ENCODE measurements at places on chromosomes 5 and 9.

GRCh38 chr9:132541870-132542830 is 40.3 kb upstream of the BARHL1 start:
- DNase-seq = no peak

GRCh38 chr9:14750821-14751220 is 28.3 kb upstream of the CER1 start:
- DNase-seq = no peak

GRCh38 chr9:99626426-99626825 is 195.3 kb upstream of the NR4A3 start:
- no peak for DNase-seq

DNA sequence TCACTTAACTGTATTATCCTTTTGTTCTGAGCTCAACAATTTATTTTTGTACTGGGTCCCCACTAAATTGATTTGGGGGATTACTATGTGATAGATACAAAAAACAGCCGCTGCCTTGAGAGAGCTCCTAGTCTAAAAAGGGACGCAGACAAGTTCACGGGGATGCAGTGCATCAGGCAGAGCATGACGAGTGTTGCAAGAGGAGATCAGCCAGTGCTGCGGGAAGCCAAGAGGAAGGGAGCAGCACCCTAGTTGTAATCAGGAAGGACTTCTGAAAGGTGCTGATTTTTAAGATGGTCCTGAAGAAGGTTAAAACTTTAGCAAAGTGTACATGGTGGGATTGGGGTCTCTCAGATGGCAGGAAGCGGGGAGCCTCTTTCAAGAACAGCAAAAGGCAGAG is 15.8 kb downstream of the GALNT10 start:
- no peak for DNase-seq

DNA sequence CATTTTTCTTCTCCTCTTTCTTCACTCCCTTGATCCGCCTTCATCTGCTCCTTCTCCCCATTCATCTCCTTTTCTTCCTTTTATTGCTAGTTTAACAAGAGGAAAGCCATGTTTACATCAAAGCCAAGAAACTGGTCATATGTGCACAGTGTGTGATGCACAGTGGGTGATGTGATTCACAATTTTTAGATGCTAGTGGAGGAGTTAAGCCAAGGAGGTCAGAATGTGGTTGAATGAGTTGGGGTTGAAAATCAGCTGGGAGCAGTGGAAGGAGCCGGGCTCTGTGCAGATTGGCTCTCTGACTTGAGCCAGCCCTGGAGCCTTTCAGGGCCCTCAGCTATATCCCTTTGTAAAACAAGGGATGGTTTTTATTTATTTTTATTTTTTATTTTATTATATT is 7.3 kb downstream of the ACER2 start:
- no peak for DNase-seq

DNA sequence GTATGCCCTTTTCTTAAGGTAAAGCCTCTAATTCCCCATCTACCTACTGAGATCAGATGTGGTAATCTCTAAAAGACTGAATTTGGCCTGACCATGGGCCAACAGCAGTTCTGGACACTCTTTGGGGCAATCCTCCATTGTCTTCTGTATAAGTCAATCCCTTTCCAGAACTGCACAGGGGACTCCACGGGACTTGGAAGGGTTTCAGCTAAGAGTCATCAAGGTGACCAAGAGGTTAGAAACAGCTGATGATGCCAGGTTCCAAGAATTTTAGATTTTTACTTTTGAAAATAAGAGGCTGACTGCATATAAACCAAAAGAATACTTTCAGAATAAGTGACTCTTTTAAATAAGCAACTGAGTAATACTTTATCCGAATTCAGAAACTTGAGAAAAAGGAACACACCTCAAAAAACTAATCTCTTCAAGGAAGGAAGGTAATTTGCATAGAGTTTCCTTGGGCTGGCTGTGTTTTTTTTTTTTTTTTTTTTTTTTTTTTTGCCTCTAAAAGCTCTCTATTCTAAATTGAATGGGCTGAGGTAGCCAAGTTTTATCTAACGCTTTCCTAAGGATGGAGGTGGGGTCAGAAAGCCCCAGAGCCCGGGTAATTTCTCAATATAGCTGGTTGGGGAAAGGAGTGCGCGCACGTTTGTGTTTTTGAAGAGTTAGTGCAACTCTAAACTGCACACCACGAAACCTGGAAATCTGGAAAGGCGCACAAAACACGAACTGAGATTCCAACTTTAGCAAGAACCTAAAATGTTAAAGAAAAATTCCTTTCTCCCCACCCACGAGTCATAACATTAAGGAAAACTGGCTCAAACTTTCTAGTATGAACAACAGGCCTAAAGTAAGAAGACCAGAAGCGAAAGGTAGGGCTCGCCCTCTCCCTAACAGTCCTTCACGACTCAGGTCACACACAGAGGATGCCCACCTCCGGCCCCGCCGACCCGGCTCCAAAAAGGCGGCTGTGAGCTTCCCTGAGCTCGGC is 1.3 kb downstream of the VCP start:
- no peak for DNase-seq

DNA sequence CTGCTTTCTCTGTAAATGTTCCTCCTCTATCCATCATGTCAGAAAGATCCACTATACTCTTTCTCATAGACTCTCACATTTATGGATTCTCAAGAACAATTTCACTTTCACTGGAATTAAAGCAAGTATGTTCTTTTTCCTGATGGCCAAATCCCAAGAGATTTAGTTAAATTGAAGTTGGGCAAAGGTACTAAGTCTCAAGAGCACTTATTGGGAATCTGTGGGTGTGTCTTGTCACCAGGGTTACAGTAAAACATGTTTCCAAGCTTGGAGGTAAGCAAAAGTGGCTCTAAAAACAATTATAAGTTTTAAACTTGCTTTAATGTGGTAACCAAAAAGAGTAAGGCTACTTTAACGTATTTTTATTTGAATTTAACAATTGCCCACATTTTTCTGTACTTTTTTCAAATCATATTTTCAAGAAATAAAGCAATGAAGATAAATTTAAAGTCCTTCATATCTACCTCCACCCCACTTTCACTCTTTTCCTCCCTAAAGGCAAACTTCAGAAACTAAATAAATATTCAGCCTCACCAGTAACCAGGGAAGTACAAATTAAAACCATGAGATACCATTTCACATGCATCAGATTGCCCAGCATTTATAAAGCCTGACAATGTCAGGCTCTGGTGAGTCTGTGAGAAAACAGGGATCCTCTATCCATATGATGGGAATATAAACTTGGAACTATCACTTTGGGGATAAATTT is 387.4 kb downstream of the CETN3 start:
- no peak for DNase-seq

- no peak for DNase-seq
These were observed 94.1 kb upstream of the TAF11L2 start for GRCh38 chr5:17403695-17404490.

- no peak for DNase-seq
These were observed 810.2 kb downstream of the EFNA5 start for GRCh38 chr5:106860398-106861044.
